CD8-positive, alpha-beta memory T cell (primary cell): ENCODE measurements at places on chromosomes 3 and 15.

DNA sequence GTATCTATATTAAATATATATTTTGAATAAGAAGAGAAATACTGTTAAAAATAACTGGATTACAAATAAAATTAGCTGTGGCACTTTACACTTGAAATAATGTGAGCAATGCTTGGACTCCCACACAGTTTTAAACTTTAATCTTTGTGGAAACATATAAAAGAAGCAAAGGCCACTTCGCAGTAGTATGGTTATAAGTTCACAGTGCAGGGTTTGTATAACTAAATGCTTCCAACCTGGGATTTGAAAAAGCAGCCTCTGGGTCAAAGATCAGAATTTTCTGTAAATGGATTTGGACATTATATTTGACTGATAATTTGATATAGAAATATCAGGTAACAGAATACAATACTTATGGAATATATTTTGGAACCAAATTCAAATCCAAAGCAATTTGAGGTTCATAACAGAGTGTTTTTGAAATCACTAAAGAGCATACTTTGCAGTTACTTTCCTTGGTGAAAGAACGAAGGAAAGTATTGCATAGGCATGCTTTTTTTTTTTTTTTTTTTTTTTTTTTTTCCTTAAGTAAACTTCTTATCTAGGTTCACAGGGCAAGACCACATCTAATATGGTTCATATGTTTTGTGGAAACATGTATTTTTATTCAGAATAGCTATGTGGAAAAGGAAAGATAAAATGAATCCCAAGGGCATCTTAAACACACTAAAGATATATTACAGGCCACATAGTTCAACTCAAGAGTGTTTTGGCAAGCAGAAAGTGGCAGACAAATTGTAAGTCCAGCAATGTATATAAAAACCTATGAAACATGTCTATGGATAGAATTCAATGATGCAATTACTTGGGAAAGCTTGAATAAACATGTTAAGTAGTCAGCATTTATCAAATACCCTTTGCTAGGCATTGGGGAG lies 47.1 kb upstream of the SGO1 start:
- no peak for DNase-seq

GRCh38 chr3:6491768-6492167 lies 369.1 kb upstream of the GRM7 start:
- DNase-seq: no peak

GRCh38 chr15:39919748-39920509 lies at the start of gene GPR176:
GPR176 (minus strand) TSS chr15:39920266; CDS start chr15:39920026, 240 bp downstream.
- DNase-seq: peak; percentile 28

GRCh38 chr15:67240235-67241131 lies 14.0 kb downstream of the AAGAB start:
- peak; percentile 18 for DNase-seq

GRCh38 chr15:75452364-75452864 lies 924 bp upstream of the SIN3A start:
- peak; percentile 73 for DNase-seq

DNA sequence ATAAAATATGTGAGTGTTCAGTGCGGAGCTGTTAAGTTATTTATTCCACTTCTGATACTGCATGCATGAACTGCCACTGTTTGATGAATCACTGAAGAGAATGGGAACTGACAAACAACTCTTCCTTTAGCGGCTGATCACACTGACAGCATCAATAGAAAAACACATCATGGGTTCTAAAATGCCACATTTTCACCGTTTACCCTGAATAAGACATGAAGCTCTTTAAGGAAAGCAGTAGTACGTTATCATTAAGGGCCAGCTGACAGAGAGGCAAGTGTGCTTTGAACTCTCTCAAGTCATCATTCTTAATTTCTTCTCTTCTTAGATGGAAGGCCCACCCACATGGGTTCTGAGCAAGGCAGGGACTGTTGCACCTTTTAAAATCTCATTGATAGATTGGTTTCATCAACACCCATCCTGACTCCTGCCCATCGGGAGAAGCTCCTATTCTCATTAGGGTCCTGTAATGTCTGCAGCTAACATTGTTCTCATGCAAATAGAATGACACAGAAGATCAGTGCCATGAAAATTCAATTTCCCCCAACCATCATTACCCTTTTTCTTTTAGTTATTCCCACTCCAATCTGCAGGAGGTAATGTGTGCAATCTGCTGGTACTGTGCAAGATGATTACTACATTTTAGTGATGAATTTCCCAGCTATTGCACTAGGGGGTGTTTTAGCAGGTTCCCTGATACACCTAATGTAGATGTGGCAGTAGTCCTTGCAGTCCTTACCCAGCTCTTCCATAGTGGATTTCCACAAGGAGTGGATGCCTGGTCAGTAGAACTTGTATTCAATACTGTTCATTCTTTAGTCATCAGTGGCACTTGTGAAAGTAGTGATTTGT lies 119.1 kb downstream of the ROBO2 start:
- DNase-seq: no peak

GRCh38 chr3:109098079-109098644 lies 19.8 kb downstream of the MORC1 start:
- DNase-seq: no peak

GRCh38 chr15:37698679-37699078 lies 235.8 kb upstream of the TMCO5A start:
- DNase-seq: no peak

- DNase-seq: no peak
These were observed 367.7 kb downstream of the LSAMP start for GRCh38 chr3:116077557-116077956.

DNA sequence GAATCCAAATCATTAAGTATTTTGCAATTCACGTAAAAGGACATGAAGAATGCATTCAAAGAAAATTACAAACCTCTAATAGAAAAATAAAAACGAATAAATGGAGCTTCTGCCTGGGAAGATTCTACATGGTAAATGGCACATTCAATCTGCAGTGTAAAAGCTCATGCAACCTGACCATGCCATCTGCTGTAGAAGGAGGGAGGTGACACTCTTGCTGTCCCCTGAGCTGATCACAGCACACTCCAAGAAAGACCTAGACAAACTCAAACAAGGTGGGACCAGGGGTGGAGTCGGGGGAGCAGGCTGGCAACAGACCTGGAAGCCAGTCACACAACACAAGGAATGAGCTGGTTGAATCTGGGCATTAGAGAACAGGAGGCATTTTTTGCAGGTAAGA lies 101.8 kb downstream of the BDH1 start:
- DNase-seq: no peak

GRCh38 chr3:116140100-116140689 lies 305.1 kb downstream of the LSAMP start:
- no peak for DNase-seq

GRCh38 chr15:54559405-54560069 lies 581.3 kb downstream of the UNC13C start:
- no peak for DNase-seq

- no peak for DNase-seq
These were observed 31.8 kb upstream of the HHATL start for GRCh38 chr3:42734263-42734860.

- DNase-seq: peak; percentile 62
These were observed 162.0 kb downstream of the KLF13 start for GRCh38 chr15:31488437-31489204.

DNA sequence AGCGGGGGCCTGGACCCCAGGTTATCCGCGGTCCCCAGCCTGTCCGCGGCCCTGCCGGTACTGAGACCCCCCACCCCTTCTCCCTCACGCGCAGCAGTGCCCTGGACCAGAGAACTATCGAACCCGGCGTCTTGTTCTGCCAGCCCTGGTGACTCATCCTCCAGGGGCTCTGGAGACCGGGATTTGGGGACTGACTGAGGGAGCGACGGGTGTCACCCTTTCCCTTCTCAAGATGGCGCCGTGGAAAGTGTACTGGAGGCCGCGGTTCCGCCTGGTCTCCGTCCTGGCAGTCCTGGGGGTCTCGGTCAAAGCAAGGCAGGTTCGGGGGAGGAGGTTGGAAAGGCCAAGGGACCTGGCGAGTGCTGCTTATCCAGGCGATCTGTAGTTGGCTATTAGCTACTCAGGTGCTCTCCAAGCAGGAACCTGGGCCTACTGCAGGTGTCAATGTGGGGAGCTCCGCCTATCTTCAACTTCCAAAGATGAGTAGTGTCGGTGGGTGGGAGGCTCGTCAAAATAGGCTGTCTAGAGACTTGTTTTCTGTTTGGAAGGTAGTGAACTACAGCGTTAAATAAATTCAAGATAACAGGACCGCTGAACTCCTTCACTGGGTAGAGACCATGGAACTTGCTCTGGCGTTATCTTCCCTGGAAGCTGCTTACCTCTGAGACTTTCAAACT lies 790 bp downstream of the RAB5A start:
- DNase-seq: peak; percentile 73

DNA sequence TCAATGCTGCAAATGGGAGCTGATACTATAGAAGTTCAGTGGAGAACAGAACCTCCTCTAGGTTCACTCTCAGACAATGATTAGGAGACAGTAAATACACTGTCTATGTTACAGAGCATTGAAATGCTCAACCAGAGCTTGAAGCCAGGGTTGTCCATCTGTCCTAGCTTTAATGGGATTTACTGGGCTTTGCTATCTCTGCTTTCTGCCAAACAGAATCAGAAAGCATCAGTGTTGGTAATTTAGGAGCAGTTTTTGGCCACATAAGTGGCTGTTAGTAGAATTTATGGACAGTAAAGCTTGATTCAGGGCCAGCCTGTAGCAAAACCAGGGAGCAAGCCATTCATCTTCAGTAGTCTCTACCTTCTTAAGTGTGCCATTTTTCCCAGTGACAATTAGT lies 396.3 kb downstream of the LSAMP start:
- DNase-seq: no peak

DNA sequence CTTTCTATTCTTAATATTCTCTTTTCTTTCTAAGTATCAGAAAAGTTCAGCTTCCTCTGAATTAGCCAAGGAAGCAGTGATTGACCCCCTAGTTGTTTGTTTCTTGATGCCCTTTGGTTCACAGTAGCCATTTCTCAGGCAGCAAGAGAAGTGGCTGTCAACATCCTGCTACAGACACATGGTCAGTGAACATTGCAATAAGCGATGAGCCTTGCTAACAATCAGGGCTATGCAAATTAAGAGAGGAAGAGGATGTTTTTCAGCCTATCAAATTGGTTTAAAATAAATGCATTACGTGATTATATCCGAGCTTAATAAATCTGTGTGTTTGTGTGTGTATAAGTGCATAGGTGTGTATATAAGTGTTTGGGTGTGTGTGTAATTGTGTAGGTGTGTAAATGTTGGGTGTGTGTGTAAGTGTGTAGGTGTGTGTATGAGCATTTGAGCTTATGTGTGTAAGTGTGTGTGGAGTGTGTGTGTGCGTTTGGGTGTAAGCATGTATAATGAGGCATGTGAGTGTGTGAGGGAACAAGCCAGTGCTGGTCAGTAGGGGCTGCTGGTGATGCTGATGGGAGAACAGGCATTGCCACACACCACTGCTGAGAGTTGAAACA lies 78.1 kb upstream of the XCR1 start:
- no peak for DNase-seq

- no peak for DNase-seq
These were observed 33.1 kb upstream of the EIF5A2 start for GRCh38 chr3:170941551-170941950.

GRCh38 chr3:104632521-104632920 lies 734.2 kb upstream of the ALCAM start:
- DNase-seq: no peak
